ENCODE measurements at places on chromosomes 13 and 19.

DNA sequence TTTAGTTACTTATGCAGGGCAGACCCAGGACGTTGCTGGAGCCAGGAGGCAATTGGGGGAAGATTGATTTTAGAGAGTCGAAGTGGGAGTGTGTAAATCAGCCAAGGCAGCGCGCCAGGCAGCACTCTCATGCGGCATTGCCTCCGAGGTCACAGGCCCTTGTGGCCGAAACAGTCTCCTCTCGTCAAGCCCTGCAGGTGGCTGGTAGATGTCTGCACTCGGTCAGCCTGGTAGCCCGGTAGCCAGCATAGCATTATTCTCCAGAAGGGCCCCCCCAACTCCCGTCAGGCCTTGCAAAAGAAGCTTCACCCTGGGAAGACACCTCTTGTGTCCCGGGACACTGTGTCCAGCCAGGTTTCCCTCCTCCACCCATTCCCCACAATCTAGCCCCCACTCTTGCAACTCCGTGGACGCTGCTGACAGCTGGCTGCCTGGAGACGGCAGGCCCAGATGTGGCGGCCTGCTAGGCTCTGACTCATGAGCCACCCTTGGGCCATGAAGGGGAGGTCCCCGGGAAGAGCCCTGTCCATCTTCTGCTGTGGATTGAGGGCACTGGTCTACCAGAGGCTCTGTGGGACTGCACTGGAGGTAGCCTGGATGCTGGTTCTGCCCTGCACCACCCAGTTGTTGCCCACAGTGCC is 2.6 kb upstream of the PEPD start:
- DNase-seq: no peak

DNA sequence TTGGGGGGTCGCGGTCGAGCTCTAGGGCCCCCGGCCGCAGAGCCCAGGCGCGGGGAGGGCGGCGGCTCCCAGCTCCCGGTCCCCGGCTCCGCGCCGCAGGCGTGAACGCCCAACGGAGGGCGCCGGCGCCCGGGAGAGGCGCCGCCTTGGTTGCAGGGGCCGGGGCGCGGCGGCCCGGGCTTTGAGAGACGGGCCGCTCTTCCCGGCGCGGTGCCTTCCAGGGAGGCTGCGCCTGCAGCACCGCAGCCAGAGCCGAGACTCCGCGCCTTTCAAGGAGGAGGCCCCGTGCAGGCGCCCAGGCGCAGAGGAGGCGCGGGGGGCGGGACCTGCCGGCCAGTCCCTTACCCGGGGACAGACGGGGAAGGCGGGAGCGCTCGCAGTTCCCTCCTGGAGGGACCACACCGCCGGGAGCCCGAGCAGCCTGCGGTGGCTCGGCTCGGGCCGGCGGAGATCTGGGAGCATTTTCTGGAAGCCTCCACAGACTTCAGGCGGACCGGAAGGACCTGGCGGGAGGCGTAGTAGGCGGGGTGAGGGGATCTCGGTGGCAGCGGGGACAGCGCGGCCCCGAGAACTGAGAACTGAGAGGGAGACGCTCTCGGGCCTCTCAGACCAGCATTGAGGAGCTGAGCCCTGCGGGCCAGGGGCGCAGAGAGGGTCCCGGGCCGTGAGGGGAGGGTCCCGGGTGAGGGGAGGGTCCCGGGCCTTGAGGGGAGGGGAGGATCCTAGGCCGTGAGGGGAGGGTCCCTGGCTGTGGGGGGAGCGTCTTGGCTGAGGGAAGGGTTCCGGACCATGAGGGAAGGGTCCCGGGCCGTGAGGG is 25.5 kb upstream of the MCF2L start:
- no peak for DNase-seq

DNA sequence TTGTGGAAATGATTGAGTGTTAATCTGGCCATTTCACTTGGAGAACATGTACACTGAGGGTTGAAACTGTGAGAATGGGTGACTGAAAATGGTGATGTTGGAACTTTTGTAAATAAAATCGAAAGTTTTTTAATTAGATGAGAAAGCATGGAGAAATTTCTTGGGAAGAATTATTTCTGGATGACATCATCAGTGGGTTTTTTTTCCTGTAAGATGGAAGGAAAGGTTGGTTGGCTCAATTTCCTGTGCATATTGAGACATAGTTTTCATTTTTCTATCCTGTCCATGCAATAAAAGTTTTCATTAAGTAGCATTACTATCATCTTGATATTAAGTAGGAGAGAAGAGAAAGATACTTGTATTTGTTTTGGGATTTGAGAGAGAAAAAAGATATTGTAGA is 120.6 kb upstream of the HTR2A start:
- DNase-seq: no peak

GRCh38 chr13:24348797-24349515 is 39.6 kb downstream of the C1QTNF9 start:
- DNase-seq: no peak

DNA sequence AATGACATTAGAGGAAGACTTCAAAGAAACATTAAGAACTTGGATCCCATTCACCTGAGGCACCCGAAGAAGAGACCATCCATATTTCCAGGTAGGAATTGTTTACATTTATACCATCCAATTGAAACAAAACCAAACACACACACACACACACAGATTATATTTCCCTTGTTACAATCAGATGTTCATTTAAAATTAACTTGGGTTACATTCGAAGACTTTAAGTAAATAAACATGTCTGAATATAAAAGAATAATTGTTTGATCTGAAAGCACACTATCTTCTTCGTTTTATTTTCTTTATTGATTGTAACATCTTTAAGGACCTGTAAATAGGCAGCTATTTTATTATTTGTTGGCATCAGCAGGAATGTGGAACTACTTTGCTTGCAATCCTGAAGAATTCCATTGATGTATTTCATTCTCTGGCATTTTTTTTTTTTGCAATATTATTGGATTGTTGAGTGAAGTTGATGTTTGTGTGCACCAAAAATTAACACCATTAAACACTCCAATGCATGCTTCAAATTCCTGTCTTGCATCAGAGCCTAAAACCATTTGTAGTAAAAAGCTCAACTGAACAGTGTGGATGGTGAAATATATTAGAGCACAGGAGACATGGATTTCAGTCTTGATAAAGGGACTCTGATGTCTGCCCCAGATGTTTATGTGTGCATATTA is 85.3 kb upstream of the FRY start:
- DNase-seq: peak; percentile 77

- no peak for DNase-seq
These were observed 616 bp upstream of the PCDH17 start for GRCh38 chr13:57630661-57631595.

DNA sequence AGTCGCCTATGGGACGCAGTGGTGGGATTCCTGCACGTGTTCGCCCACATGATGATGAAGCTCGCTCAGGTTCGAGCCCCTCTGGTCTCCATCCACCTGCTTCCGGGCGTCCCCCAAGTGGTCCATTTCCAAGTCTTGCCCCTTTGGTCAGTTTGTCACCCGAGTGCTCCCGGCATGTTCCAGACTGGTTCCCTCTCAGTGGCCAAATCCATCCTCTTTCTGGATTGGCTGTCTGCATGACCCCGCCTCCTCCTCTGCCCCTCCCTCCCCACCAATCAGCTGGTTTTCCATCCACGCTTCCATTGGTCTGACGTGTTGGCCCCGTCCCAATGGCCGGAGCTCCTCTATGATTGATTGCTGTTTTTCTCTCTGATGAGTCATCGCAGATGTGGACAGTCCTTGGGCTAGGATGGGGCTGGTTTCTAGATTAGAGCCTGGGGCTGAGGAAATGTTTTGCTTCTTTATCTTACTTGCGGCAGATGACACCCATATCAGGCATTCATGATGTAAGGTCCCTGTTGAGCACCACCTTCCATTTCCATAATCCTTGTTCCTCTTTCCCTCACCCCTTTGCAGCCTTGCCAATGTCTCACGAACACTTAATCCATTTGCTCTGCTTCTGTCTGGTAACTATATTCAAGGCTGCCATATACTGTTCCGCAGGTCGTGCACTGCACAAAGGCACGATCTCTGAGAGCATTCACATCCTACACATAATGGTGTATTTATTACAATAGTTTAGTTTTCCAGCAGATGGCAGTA is 73.8 kb downstream of the MAP4K1 start:
- peak; percentile 72 for DNase-seq

GRCh38 chr19:48556163-48556562 is 4.2 kb downstream of the SULT2B1 start:
- DNase-seq: no peak
